ENCODE measurements at places on chromosomes 16 and 17.

DNA sequence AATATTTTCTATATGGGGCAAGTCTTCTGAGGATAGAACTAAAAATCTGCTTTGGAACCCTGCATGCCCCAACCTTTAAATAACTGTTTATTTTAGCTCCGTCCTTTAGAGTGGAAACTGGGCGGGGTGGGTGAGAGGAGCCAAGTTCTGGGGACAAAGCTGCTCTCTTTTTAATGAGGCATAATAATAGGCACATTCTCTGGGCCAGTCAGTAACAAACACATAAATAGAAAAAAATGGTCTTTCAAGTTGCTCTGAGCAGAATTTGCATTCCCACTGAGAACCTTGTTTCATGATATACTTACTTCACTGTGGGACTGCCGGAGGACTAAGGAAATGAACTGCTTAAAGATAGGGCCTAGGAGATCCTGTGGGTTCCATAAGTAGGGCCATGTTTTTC, 51.5 kb downstream of the KNOP1 start:
- no peak for DNase-seq

GRCh38 chr16:66701026-66701425, 4.5 kb upstream of the CMTM4 start:
- no peak for DNase-seq

DNA sequence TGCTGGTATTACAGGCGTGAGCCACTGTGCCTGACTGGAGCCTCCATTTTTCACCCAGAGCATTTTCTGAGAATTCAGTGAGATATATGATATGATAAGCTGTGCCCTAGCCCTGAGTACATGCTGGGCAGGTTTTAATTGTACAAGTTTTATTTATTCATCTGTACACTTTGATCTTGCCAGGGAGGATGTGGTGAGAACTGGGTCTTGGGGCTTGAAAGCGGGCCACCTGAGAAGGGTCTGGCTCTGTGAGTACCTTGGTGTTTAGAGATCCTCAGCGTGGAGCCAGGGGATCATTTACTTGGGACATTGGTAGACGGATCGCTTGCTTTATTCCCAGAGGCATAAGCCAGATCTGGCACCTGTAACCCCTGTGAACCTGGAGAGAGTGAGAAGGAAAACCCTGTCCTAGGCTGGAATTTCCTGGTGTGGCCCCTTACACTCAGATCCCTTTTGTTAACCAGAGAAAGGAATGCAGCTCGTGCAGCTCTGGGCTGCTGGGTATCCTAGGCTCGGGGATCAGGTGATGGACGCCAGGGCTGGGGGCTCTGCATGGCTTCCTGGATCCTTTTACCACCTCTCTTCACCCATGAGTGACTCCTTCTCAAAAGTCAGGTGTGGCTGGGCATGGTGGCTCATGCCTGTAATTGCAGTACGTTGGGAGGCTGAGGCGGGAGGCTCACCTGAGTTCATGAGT, 91.9 kb downstream of the ABCC1 start:
- no peak for DNase-seq

GRCh38 chr17:65514541-65514940, 46.9 kb downstream of the AXIN2 start:
- DNase-seq: no peak

GRCh38 chr17:77279448-77280303, 138.9 kb downstream of the SEC14L1 start:
- no peak for DNase-seq

DNA sequence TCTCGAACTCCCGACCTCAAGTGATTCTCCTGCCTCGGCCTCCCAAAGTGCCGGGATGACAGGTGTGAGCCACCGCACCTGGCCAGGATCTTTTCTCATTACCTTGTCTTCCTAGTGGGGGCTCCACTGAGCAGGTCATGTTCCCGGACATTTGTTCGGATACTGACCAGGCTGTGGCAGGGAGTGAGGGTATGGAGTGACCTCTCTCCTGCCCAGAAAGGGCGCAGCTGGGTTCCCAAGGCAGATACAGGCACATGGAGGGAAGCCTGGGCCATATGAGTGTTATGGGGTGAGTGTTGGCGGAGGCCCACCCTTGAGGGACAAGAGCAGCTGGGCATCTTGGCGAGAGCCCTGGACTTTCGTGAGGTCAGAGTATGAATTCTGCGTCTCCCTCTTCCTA, 5.5 kb downstream of the SERPINF1 start:
- DNase-seq: no peak

All from activated CD4-positive, CD25-positive, alpha-beta regulatory T cell treated with anti-CD3 and anti-CD28 coated beads, Interleukin-2, amount 50 U/mL, for 16 hours (primary cell).